Prostate gland (tissue), 2 donors: ENCODE measurements at places on chromosomes 6 and 20.

DNA sequence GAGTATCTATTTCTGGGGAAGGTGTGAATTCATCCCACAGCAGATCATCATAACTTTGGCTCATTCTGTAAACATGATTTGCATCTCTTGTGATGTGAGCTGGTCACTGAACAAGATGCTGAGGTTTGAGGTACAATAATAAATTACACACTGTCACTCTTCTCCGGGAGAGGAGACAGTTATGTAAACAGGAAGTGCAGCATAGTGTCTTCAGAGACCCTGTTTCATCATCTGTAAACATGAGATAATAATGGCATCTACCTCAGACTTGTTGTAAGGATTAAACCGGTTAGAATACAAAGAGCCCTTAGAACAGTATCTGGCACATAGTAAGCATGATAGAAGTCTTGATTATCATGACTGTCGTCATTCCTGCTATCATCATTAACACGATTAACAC lies 125.2 kb downstream of the TBC1D7 start:
- no peaks in the 10 kb centered on the region for H3K4me1 ChIP-seq
- H3K36me3 ChIP-seq: no peaks in the 10 kb centered on the region
- H3K27ac ChIP-seq: no peak overlapping the region
- no peak overlapping the region for H3K4me3 ChIP-seq
- no peak for DNase-seq
- no peaks in the 10 kb centered on the region for H3K27me3 ChIP-seq

GRCh38 chr20:63750807-63751470 lies 11.4 kb downstream of the SLC2A4RG start:
- no peak overlapping the region for H3K4me3 ChIP-seq
- DNase-seq: no peak
- H3K27me3 ChIP-seq: no peaks in the 10 kb centered on the region
- H3K36me3 ChIP-seq: no peaks in the 10 kb centered on the region
- no peaks in the 10 kb centered on the region for H3K4me1 ChIP-seq

DNA sequence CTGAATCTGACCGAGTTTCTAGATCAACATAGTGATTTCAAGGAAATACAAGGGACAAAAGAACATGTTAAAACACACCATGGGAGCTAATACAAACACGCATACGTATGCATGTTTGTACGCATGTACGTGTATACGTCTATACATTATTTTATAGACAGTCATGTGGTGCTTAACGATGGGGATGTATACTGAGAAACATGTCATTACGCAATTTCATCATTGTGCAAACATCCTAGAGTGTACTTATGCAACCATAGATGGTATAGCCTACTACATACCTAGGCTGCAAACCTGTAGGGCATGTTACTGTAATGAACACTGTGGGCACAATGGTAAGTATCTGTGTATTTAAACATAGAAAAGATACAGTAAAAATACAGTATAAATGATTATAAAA lies 25.0 kb upstream of the NELFCD start:
- no peaks in the 10 kb centered on the region for H3K27me3 ChIP-seq
- no peak overlapping the region for H3K4me3 ChIP-seq
- H3K27ac ChIP-seq: no peak overlapping the region
- DNase-seq: no peak

- H3K36me3 ChIP-seq: no peaks in the 10 kb centered on the region
- DNase-seq: no peak
- no peaks in the 10 kb centered on the region for H3K27me3 ChIP-seq
- H3K27ac ChIP-seq: peak overlapping the region; percentile 95
- no peaks in the 10 kb centered on the region for H3K4me1 ChIP-seq
Measured at GRCh38 chr6:30743099-30744053, 889 bp upstream of the FLOT1 start.

- no peak overlapping the region for H3K4me3 ChIP-seq
- DNase-seq: no peak
- H3K36me3 ChIP-seq: no peaks in the 10 kb centered on the region
- H3K27ac ChIP-seq: no peak overlapping the region
- peaks cover 3% of the 10 kb centered on the region for H3K27me3 ChIP-seq
- H3K4me1 ChIP-seq: peaks cover 2% of the 10 kb centered on the region
Measured at GRCh38 chr20:63053432-63054102, 46.8 kb upstream of the BHLHE23 start.

DNA sequence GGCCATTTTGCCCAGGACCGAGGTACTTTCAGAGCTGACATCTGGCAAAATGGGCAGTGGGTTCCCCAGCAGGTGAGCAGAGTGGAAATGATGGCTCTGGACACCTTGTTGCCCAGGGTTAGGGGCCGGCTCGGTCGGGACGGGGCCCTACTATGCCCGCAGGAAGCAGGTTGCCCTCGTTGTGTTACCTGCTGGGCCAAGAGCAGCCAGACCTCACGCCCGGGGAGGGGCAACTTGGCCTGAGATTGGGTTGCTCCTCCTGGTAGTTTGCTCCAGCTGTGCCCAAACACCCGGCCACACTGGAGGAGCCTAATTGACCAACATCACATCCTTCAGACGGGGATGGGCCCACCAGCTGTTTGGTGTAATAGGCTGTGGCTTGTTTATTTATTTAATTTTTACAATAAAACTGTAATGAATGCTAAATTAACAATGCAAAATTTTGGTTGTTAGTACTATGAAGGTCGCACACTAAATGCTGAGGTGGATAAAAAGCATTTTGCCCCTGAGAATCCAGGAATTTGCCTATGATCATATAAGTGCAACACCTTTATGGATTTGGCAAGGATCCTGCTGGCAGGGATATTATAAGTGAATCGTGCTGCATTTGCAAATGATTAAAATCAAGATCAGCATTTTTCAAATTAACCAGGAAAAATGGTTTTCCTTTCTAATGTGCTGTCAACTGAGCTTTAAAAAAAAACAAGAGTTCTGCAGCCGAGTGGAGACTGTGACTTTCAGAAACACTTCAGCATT lies 26.6 kb upstream of the PCMTD2 start:
- no peak overlapping the region for H3K27ac ChIP-seq
- H3K4me1 ChIP-seq: peaks cover 3% of the 10 kb centered on the region
- H3K27me3 ChIP-seq: no peaks in the 10 kb centered on the region
- H3K36me3 ChIP-seq: no peaks in the 10 kb centered on the region

DNA sequence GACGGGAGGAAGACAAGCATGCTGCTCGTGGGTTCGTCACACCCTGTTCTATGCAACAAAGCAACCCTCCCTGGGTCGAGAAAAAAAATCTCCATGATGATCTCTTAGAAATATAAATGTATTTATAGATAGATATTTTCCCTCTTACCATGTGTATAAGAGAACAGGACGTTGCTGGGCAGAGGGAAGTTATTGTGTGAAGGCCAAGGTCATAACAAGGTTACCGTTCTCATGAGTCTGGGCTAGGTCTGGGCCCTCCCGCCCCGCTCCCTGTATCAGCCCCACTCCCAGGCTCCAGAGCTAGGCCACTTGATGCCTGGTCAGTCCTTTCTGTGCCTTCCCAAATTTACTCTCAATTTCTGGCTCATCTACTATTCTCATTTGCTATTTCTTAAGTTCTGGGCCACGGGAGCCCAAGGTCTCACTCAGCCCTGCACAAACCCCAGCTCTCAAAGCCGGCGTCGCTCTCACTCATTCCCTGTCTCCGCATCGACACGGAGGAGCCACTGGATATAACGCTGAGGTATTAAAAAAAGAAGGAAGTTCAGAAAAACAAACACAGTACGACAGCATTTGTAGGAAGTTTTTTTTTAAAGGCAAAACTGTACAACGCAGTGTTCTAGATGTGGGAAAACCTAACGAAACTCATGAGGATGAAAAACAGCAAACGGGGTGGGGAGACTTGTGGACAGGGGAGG lies 96.8 kb downstream of the PSMG4 start:
- H3K4me3 ChIP-seq: peak overlapping the region; percentile 12
- peaks cover 26% of the 10 kb centered on the region for H3K4me1 ChIP-seq
- H3K36me3 ChIP-seq: no peaks in the 10 kb centered on the region
- DNase-seq: no peak
- peak overlapping the region; percentile 94 for H3K27ac ChIP-seq
